ENCODE measurements at places on chromosomes 12 and 14.

DNA sequence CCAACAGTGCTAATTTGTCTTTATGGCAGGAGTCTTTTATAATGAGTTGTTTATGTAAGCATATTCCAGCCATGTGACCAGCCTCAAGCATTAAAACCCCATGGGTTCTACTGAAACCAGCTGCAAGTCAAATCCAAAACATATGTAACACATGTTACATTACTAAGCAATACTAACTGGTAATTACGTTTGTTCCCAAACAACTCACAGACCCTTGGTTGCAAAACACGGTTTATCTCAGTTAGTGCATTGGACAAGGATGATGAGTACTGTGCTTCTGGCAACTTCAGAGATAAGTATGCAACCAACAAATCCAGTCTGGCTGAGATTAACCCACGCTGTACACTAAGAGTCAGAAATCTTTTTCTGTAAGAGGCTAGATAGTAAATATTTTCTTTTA, 110.1 kb upstream of the FAR2 start:
- peak; percentile 91 for DNase-seq

GRCh38 chr14:102192840-102193502, 53.3 kb downstream of the WDR20 start:
- DNase-seq, result no peak

GRCh38 chr12:122753319-122753650, 661 bp downstream of the DENR start:
- no peak for DNase-seq

DNA sequence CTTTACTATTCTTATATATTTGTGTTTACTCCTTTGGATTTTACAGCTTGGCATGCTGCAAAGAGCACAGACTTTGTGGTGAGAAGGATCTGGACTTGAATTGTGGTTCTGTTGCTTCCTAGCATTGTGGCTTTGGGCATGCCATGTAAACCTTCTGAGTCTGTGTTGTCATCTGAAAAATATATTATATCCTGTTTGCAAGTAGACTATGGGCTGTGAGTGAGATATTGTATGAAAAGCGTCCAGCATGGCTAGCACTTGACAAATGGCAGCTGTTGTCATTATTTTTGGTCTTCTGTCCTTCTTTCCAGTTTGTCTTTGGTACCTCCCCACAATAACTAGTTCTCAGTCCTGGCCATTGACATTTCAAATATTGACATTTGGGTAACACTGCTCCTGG, 61.8 kb upstream of the DACT1 start:
- DNase-seq, result no peak

DNA sequence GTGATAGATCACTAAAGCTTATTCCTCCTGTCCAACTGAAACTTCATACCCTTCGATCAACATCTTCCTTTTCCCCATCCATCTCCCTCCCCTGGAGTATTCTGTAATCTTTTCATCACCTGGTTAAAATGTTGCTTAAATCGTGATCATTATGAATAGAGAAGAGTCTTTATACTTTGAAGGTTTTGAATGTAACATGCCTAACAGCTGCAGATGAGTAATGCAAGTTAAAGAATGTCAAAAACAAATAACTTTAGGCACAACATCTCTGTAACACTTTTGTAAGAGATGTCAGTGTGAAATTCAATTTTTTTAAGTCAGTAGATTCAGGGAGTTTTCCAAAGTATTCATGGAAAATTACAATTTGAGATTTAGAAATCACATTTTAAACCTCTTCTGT, 25.0 kb downstream of the RXYLT1 start:
- no peak for DNase-seq

DNA sequence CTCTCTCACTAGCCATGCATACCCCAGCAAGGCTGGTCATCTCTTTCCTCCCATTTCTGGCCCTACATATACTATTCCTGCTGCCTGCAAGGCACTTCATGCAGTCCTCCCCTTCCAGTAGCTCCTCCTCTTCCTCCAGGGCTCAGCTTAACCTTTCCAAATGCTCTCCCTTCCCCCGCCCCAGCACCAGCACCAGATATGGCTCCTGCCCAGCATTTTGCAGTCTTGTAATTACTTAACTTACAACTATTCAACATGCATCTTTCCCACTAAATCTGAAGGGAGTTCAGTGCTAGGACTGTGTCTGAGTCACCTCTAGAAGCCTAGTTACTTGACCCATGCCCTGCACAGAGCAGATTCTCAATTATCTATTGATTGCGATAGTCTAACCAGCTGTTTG, 1.8 kb upstream of the FBXO21 start:
- DNase-seq, result no peak

DNA sequence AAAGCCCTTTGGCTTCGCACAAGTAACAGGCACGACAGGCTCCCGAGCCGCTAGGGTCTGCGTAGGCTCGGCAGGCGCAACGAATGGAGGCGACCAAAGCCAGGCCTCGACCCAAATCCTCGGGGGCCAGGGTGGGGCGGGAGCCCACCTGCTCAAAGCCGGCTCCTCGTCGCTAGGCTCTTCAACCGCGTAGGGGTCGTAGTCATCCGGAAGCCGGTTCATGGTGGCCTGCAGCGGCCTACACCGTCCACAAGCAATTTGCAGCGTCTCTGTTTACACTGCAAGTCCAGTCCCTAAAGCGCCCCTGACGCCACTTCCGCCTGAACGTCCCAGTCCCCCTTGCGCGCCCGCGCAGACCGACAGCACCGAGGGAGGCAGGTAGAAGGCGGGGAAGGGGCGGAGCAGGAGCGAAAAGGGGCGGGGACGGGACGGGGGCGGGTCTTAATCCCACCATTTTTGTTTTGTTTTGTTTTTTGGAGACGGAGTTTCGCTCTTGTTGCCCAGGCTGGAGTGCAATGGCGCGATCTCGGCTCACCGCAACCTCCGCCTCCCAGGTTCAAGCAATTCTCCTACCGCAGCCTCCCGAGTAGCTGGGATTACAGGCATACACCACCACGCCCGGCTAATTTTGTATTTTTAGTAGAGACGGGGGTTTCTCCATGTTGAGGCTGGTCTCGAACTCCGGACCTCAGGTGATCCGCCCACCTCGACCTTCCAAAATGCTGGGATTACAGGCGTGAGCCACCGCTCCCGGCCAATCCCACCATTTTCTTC, at the start of gene EAPP:
EAPP (minus strand) TSS at position 295 of the 774 bp plus-strand sequence; CDS start at position 222, 73 bp downstream.
- DNase-seq, result peak; percentile 62

DNA sequence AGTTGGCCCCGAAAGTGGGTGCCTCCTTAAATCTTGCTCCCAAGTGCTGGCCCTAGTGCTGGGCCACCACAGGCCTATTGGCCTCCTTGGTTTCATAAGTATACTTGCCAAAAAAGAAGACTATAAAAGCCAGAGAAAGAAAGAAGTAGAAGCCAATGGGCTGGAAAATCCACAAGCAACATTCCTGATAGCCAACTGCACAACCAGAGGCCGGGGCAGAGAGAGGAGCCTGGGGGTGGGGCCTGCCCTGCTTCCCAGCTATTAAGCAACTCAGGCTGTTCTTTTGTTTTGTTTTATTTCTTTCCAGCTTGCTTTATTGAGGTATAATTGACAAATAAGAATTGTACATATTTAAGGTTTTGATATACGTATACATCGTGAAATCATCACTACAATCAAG, 177.2 kb upstream of the NTF3 start:
- no peak for DNase-seq

DNA sequence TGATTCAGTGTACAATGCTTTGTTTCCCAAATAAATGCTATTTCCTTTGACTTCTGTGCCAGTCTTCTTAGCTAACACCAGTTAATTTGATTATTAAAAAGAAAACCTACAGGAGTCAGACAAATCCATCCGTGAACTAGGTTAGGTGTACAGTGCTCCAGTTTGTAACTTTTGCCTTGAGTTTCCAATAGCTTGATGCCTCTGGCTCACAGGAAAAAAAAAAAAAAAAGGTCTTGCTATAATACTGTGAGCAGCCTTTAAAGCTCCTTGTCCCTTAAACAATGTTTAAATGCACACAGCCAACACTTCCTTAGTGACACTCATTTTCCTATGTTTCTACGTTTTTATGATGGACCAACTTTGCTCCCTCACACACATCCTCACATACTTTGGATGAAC, 71.8 kb upstream of the TMX1 start:
- no peak for DNase-seq

DNA sequence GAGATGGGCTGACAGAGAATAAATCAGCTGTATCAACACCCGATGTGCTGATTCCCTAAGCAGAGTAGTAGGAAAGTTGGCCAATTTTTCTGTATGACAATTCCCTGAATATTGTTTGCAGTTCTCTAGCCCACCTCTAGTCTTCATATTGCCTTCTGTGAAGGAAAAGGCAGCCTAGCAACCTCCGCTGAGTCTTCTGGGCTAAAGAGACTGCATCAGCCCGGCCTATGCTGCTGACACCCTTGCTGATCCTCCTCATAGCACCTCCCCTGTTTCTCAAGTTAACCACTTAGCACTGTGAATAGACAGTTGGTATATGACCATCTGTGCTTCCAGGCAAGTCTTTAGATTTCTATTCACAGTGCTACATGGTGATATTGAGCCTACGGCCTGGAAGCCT, 161.1 kb upstream of the EGLN3 start:
- no peak for DNase-seq

- no peak for DNase-seq
These were observed 6.3 kb upstream of the RIN3 start for GRCh38 chr14:92507174-92507768.

DNA sequence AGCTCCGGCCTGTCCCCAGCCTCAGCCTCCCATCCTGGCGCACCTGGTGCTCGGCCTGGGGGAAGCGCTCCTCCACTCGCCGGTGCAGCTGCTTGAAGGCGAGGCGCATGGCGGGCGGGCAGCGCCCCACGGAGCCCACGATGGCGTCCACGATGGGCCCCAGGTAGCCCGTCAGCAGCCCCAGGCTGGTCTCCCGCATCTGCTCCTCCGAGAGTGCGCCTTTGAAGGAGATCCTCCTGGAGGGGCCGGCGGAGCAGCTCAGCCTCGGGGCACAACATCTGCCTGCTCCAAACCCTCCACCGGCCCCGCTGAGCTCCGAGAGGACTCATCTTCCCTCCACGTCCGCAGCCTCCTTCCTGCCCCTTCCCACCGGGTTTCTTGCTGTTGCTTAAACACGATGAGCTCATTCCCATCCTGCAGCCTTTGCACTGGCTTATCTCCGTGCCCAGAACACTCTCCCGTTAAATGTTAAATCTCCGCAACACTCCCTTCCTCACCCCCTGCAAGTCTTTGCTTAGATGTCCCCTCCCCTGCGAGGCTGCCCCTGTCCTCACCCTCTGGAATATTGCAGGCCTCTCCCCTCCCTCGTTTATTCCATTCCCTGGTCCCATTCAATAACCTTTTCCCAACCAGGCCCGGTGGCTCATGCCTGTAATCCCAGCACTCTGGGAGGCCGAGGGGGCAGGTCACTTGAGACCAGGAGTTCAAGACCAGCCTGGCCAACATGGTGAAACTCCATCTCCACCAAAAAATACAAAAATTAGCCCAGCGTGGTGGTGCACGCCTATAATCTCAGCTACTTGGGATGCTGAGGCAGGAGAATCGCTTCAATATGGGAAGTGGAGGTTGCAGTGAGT, 23.3 kb downstream of the RASAL1 start:
- no peak for DNase-seq

DNA sequence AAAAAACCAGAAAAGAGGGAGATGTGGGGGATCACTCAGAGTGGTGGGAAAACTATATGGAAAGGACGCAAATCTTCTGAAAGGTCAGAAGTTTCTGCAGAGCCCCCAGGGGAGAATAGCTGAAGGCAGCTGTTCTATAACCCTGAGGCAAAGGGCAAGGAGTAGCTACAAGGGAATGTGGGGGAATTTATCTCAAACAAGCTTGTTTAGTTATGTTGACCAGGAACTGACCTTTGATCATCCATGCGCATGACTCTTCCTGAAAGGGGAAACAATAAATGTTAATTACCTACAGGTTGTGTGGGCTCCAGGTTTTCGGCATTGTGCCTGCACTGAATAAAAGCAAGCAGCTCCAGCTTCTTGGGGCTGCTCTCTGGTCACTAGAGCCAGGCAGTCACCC, 968.5 kb downstream of the AACS start:
- no peak for DNase-seq

- no peak for DNase-seq
These were observed 299.8 kb downstream of the KCNH5 start for GRCh38 chr14:62745496-62745895.

GRCh38 chr12:75855360-75855759, 176.2 kb downstream of the PHLDA1 start:
- DNase-seq, result no peak

GRCh38 chr14:66696326-66696725, 188.4 kb downstream of the GPHN start:
- DNase-seq, result no peak

All from SK-N-MC (cell line).